ENCODE measurements at places on chromosomes 2 and 18.

- DNase-seq = no peak
These were observed 156.7 kb downstream of the ARHGAP28 start for GRCh38 chr18:6885992-6886796.

DNA sequence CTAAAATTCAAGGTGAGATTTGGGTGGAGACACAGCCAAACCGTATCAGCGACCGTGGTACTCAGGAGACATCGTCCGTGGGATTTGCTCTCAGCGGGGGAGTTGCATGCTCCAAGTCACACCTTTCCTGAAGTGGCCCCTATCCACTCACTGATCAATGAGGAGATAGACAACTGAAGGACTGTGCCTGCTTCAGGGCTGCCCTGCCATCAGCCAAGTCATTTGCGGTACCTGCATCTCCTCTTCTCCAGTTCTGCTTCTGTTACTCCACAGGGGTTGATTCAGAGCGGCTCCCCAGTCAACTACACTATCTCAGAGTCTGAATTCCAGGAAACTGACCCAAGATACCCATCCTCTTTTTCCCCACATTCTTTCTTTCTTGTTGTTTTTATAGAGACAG is 184.1 kb downstream of the MREG start:
- no peak for DNase-seq

DNA sequence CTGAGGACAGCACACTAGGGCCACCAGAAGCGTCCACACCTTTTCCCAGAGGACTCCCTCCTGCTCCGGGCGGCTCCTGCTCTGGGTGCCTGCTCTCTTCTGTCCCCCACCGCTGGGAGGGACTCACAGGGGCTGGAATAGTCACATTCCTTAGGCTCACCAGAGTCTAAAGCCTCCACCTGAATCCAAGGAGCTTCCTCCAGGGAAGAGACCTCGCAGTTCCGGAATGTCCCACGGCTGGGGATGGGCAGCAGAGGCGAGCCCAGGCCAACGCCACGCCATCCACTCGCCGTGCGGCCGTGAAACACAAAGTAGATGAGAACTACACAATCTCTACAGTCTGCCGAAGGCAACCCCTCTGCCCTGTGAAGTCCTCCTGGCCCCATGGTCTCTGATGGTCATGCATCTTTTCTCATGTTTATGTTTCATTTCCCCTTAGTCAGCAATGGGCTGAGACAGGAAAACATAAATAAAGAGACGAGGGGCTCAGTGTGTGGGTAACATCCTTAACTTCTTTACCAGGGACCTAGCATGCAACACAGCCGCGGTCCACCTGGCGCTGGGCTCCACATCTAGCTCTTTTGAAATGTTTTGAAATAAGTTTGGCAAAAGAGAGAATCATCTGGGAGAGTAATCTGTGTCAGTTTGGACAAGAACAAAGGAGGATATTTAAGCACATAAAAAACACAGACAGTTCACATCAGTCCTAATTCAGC is 98.4 kb downstream of the PXDN start:
- no peak for DNase-seq

- no peak for DNase-seq
These were observed 2015.7 kb upstream of the LRRTM1 start for GRCh38 chr2:82320296-82320695.

GRCh38 chr2:219249203-219249980 is 3.7 kb upstream of the TUBA4B start:
- DNase-seq = no peak

DNA sequence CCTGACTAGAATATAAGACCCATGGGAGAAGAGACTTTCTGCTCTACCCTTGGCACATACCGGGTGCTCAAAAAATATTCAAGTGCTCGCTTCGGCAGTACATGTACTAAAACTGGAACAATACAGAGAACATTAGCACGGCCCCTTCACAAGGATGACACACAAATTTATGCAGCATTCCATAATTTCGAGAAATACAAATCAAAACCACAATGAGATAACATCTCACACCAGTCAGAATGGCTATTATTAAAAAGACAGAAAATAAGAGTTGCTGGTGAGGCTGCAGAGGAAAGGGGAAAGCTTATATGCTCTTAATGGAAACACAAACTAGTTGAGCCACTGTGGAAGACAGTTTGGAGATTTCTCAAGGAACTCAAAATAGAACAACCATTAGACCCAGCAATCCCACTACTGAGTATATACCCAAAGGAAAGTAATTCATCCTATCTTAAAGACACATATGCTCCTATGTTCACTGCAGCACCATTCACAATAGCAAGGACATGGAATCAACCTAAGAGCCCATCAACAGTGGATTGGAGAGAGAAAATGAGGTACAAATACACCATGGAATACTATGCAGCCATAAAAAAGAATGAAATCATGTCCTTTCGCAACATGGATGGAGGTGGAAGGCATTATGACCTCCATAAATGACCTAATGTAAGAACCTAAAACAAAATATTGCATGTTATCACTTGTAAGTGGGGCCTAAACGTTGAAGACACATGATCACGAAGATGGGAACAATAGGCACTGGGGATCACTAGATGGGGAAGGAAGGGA is 71.6 kb upstream of the CYP1B1 start:
- no peak for DNase-seq

- no peak for DNase-seq
These were observed 24.0 kb upstream of the ATP5MC3 start for GRCh38 chr2:175205523-175205922.

- no peak for DNase-seq
These were observed 91.0 kb downstream of the ADCYAP1 start for GRCh38 chr18:995629-996028.

GRCh38 chr2:51401546-51401945 is 369.6 kb upstream of the NRXN1 start:
- no peak for DNase-seq

DNA sequence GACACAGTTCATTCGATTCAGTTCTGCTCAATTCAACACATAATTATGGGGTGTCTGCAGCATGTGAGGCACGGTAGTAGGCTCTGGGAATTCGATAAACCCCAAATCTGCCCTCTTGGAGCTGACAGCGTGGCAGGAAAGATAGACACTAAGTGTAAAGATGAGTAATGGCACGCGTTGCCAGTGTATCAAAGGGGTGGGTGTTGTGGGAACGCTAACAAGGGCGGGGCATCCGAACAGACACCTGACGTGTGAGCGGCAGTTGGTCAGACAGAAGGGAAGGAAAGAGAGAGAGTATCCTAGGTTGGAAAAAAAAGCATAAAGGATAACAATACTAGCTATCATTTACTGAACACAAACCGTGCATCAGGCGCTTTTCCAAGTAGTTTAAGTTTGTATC is 125.7 kb upstream of the HAAO start:
- DNase-seq = no peak

- DNase-seq = no peak
These were observed 142.0 kb downstream of the PTGR3 start for GRCh38 chr18:75066936-75067335.

DNA sequence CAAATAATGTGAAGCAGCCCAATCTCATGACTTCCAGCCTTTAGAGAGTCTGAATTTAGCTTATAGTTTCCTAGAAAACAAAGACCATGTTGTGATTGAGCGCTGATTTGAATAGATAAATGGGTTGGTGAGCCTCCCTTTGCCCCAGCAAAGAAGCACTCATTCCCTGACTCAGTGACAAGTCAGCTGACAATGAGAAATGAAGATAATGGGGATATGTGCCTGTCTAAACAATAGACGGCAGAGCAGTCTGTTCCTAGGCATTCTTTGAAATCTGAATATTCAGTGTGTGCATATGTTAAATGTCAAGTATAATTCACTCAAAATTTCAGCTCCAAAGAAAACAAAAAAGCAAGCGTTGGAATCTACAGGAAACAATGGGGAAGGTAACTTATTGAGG is 34.8 kb upstream of the LINC00305 start:
- DNase-seq = no peak

DNA sequence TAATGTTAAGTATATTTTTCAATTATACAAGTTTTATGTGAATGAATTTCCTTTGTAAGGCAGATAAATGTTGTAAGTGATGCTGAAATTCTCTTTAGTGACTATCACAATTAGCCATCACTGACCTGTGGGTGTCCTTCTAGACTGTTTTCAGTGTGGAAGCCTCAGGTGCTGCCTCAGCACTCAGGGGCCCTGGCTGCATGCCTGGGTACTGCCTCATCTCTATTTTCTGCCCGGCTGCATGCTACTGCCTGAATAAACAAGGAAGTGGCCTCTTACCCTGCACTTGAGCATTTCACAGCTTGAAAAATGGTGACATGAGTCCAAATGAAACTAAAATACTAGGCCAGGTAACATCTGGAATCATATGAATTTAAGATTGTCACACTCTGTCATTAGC is 787.6 kb upstream of the SALL3 start:
- no peak for DNase-seq

GRCh38 chr2:186725783-186726182 is 31.9 kb downstream of the FAM171B start:
- DNase-seq = no peak

DNA sequence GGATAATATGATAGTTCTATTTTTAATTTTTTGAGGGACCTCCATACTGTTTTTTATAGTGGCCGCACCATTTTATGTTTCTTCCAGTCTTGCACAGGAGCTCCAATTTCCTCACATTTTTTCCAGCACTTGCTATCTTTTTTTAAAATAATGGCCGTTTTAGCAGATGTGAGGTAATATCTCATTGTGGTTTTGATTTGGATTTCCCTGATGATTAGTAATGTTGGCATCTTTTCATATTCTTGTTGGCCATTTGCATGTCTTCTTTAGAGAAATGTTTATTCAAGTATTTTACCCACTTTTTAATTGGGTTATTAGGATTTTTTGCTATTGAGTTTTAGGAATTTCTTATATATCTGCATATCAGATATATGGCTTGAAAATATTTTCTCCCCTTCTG is 29.9 kb upstream of the NAPG start:
- DNase-seq = no peak

DNA sequence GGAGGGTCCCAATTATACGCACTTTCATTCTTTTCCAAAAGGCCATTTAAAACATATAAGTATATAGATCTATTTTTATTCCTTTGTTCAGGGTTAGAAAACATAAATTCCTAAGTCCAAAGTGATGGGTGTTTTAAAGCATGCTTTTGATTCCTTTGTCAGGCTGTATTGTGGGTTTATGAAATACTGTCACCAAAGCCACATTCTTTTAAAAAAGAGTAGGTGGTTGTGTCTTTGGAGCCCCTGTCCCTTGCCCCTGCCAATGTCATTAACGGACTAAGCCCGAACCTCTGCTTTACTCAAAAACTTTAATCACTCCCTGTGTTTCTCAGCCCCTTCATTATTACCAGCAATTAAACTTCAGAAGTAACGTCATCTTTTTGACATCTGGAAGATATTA is 104.9 kb upstream of the APCDD1 start:
- no peak for DNase-seq

DNA sequence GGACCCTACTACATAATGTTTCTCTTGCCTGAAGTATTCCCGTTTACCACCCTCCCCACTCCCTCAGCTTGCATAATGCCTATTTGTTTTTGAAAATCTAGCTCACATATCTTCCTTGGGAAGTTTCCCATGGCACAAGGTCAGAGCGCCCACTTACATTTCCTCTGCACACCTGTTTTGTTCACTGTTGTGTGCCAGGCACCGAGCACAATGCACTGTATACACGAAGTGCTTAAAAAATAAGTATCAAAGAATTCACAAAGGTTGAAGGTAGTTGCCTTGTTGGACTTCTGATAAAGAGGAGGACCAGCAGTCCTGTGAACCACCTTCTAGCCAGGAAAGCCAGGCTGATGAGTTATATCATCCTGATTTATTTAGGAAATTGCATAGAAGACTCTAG is 16.8 kb upstream of the RHOB start:
- no peak for DNase-seq

- DNase-seq = no peak
These were observed 161.4 kb downstream of the PXDN start for GRCh38 chr2:1582891-1583341.

GRCh38 chr18:29749704-29750103 is 1292.8 kb downstream of the DSC3 start:
- no peak for DNase-seq

DNA sequence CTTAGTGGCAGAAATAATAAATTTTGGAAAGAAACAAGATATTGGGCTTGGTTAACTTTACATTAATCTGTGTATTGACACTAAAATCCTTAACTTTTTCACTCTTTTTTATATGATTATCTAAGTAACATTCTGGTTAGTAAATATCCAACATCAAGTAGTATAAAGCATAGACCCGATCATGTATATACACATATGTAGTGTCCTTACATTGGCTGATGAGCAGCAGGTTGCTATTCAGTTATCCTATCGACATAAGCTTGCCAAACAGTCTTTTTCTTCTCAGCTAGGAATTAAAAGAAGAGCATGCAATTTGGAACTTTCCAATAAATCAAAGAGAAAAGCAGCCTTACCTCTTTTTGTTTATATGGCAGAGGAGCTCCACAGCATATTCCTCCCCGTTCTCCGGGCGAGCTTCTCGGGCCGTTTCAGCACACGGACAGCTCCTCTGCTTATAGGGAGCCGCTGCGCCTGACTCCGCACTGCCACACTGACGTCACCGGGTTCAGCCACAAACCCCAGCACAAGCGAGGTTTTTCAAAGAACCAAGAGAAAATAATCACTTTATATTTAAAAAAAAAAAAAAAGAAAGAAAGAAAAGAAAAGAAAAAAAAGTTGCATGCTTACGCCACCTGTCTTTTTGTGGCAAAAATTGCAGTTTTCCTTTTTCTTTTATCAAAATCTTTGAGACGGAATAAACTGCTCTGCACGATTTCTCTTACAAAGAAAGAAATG is at the start of gene SCG2:
TSS of gene SCG2 (minus strand) at position 430 of the 735 bp plus-strand sequence. CDS start 3,079 bp downstream, outside the sequence.
- DNase-seq = peak; percentile 2

GRCh38 chr2:39508198-39508597 is 71.1 kb upstream of the MAP4K3 start:
- no peak for DNase-seq

DNA sequence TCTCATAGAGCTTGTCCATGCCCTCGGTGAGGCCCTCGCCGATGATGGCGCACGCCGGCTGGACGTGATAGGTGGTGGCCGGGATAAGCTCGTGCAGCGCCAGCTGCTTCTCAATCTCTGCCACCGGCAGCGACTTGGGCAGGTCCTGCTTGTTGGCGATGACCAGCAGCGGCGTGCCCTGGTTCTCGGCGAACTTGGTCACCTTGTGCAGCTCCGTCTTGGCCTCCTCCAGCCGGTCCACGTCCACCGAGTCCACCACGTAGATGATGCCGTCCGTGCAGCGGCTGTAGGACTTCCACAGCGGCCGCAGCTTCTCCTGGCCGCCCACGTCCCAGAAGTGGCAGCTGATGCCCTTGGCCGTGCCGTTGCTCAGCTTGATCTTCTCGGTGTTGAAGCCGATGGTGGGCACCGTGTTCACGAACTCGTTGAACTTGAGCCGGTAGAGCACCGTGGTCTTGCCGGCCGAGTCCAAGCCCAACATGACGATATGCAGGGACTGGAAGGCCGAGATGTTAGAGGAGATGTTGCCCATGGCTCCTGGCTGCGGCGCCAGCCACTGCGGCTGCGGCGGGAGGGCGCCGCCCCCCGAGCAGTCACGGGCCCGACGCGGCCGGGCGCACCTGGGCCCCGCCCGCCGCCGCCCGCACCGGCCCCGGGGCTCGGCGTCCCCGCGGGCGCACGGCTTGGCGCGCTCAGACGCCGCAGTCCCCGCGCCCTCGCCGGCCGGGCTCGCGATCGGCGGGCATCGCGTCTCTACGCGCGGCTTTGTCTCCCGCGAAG is 636 bp downstream of the ARL4C start:
- no peak for DNase-seq
